ENCODE measurements at places on chromosomes 4 and X.
A peak's percentile ranks its signal among the peaks of the same experiment; 100 is the strongest.

DNA sequence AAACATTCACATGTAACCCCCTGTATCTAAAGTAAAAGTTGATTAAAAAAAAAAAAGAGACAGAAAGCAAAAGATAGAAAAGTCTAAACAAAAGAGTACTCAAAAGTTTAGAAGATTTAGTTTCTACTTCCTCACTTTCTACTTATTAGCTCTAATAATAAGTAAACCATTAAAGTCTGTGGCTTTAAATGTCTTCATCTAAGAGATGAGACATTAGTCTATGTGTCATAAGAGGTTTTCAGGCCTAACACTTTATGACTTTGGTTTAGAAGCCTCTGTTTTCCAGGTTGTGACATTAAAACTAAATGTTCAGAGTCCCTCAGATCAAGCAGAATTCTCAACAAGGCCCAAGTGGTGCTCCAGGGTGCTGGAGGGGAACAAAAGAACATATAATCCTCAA lies 42.2 kb upstream of the GUCY1A1 start:
- no peak for DNase-seq

- no peak for DNase-seq
These were observed 23.8 kb upstream of the TBC1D1 start for GRCh38 chr4:37867102-37867501.

DNA sequence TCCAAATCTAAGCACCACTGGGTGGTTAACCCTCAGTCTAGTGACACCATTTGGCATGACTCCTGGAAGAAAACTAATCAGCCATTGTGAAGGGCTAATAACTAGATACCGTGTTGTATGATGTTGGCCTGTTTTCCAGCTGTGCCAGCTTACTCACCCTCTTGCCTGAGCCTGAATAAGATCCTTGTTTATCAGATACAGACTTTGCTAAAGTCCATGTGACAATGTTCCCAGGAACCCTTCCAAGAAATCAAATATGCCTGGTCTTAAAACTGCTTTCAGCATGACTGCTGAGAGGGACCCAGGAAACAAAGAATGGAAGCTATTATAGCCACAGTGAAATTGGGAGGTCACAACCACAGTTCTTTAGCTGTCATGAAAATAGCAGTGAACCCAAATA lies 640.8 kb upstream of the INTU start:
- no peak for DNase-seq

GRCh38 chrX:150696866-150697265 lies 3.7 kb downstream of the MTMR1 start:
- peak; percentile 45 for DNase-seq

GRCh38 chr4:124777007-124777406 lies 64.5 kb upstream of the ANKRD50 start:
- DNase-seq, result no peak

DNA sequence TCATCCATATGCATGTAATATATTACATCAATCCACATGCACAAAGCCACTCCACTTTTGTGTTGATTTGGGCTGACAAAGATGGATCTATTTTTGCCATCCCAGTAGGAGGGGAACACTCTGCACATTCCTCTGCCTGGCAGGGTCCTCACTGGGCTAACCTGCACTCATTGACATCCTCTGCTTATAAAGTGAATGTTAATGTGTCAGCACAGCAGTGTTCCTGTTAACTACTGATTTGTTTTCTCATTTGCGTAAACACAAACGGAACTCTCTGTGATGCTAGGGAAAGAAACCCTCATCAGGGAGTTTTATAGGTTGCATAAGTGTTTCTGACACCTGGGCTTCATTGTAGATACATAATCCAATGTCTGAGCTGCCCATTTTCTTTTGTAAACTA lies 826.0 kb downstream of the RAB28 start:
- no peak for DNase-seq

DNA sequence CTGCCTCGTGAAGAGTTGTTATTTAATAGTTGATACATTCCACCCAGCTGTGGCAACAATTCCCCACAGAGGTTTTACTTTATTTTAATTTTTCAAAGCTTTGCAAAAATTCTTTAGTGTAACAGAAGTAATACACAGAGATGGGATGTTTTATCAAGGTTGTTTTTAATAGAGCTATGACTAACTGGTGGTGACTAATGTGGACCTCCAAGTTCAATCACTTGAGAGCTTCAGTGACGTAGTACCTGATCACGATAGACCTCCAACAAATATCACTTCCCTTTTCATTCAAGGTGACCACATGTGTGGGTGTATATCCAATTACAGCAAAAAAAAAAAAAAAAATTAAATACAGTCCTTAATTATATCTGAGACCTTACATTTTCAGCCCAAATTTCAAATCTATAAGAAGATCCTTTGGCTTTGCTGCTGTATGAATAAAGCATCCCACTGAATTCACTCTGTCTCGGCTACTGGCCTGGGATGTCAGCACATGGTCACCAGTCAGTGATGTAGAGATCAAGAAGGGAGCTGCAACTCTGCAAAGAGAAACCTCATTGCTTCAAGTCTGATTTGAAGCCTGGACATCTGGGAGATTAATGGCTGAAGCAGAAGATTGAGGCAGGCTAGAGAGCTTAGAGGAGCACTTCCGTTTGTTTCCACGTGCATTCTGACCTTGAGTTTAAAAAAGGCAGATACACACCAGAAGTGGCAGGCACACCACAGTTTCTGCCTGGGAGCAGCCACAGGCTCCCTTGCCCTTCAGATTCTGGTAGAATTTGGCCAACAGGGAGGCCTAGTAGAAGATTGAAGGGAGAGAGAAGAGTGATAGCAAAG lies 345.9 kb upstream of the NOCT start:
- DNase-seq, result no peak

- DNase-seq, result peak; percentile 4
These were observed 3.5 kb downstream of the CCDC22 start for GRCh38 chrX:49238735-49239134.

- no peak for DNase-seq
These were observed 681 bp upstream of the UPF3B start for GRCh38 chrX:119853444-119853843.

DNA sequence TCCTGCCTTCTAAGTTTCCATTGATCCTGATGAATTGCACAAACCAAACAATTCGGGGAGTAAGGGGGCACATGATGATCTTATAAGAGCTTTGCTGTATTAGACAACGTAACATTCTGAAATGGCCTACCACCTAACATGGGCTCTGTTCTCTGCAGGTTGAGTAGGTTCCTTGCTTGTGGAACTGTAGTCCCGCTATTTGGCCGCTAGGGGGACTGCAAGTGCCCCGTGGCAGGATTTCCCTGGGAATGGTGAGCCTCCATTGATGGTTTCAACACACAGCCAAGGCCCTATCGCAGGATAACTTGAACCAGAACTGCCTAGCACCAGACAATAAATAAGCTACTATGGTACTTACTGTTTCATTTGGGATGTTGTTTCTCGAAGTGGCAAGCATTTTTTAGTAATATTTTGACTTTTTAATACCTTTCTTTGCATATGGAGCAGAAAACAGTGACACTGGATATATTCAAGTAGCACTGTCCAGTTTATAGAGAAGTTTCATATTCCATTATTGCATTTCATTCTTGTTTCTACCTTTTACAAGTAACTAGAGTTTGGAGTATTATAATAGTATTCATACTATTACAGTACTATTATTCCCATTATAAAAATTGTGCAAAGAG lies 11.9 kb downstream of the AR start:
- DNase-seq, result peak; percentile 59

- DNase-seq, result no peak
These were observed 40.1 kb downstream of the UGT2B15 start for GRCh38 chr4:68630371-68630770.

- peak; percentile 74 for DNase-seq
These were observed 3.4 kb downstream of the CD38 start for GRCh38 chr4:15781427-15782095.

DNA sequence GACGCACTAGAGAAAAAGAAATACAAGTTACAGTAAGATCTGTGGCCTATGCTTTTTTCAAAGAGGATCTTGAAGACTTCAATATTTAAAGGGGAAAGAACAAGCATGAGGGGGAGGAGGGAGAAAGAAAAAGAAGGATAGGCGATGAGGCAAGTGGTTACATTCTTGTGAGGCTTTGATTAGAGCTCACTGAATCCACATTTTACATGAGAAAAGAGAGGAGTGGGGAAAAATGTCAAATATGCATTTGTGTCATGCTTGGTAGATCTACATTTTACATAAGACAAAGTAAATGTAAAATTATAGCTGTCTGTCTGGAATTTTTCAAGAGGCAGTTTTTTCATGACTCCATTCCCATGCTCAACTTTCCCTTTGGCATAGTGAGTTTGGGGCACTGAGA lies 965.9 kb downstream of the FSTL5 start:
- no peak for DNase-seq

DNA sequence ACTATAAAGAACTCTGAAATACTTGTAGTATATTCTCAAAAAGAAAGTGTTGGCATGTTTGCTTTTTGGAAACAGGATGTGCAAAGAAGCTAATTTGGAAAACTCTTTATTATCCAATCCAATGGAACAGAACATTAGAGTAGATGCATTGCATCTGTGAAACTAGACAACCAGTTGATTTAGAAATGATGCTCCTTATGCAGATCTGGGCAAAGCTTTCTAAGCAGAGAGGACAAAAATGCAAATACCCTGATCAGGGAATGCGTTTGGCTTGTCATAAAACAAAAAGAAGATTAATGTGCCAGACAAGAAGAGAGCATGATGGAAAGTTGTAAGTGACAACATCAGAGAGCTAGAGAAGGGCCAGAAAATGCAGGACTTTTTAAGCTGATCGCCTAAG lies 142.3 kb downstream of the RCHY1 start:
- no peak for DNase-seq

DNA sequence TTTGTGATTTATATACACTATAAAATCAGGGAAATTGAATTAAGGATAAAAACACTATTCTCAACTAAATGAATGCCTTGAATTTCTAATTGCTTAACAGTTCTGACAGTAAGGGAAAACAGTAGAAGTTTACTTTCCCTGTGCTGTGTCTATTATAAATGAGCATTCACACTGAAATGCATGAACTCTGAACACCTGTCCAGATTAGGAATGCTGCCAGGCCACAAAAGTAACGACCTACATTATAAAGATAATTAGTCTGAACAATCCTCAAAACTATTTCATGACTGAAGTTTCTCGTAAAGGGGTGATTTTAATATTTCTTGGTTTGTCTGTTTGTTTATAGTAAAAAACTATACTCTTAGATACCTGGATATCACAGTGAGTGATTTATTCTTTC lies 2.0 kb downstream of the NDST3 start:
- DNase-seq, result no peak

DNA sequence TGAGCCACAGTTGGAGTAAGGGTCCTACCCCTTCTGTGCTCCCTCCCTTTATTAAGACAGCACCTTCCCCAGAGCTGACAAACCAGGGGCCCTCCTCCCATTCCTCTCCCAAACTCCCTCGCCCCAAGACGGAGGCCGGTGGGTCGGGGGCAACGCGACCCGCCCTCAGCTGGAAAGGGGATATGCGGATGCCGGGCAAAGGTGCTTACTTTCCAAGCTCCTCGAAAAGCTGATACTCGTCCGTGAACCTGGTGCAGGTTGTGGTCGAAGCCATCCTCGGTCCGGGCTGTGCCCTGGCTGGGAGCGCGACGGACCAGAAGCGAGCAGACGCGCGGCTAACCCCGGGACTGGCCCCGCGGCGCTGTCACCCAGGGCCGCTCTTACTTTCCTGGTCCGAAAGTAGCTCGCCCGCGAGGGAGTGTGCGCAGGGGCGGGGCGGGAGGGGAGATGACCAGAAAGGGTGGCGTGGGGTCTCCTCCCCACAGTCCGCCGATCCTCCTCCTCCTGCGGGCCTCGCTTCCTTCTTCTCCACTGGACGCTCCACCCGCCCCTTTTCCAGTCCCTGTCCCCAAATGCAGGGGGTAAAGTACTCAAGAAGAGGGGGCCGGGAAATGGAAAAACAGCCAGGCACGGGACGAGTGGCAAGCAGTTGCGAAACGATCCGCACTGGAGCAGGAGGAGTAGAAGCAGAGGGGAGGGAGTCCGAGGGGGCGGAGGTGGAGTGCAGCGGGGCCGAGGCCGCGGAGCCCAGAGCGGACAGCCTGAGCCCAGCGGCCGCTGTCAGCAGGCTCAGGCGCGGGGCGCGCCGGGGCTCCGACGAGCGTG lies 531 bp downstream of the CAMK2D start:
- peak; percentile 87 for DNase-seq

- no peak for DNase-seq
These were observed 20.7 kb downstream of the PAK3 start for GRCh38 chrX:111116666-111117065.

DNA sequence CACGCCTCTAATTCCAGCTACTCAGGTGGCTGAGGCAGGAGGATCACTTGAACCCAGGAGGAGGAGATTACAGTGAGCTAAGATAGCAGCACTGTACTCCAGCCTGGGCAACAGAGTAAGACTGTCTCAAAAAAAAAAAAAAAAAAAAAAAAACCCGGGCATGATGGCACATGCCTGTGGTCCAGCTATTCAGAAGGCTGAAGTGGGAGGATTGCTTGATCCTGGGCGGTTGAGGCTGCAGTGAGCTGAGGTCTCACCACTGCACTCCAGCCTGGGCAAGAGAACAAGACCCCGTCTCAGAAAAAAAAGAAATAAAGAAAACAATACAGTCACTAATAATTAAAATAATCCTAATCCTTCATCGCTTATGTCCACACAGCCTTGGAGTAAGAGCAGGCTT lies 68.1 kb downstream of the APBB2 start:
- DNase-seq, result no peak

- no peak for DNase-seq
These were observed 56.4 kb upstream of the SLIT2 start for GRCh38 chr4:20195071-20195885.

- DNase-seq, result no peak
These were observed 683.5 kb downstream of the TRIML1 start for GRCh38 chr4:188822698-188823097.

DNA sequence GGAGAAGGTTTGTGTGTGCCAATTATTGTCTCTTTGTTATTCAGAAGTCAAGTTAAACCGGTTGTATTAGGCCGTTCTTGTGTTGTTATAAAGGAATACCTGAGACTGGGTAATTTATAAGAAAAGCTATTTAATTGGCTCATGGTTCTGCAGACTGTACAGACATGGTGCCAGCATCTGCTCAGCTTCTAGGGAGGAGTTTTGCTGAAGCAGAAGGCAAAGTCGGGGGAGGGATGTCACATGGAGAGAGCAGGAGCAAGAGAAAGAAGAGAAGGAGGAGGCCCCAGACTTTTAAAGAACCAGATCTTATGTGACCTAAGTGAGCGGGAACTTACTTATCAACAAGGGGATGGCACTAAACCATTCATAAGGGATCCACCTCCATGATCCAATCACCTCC lies 349.3 kb upstream of the PCDH18 start:
- no peak for DNase-seq

GRCh38 chr4:74206088-74206825 lies 48.3 kb downstream of the MTHFD2L start:
- DNase-seq, result peak; percentile 52

- DNase-seq, result no peak
These were observed 131.0 kb downstream of the PDS5A start for GRCh38 chr4:39846705-39847104.

- no peak for DNase-seq
These were observed 11.5 kb downstream of the LARP7 start for GRCh38 chr4:112648263-112649054.
